ENCODE measurements at places on chromosomes 16 and 17.

DNA sequence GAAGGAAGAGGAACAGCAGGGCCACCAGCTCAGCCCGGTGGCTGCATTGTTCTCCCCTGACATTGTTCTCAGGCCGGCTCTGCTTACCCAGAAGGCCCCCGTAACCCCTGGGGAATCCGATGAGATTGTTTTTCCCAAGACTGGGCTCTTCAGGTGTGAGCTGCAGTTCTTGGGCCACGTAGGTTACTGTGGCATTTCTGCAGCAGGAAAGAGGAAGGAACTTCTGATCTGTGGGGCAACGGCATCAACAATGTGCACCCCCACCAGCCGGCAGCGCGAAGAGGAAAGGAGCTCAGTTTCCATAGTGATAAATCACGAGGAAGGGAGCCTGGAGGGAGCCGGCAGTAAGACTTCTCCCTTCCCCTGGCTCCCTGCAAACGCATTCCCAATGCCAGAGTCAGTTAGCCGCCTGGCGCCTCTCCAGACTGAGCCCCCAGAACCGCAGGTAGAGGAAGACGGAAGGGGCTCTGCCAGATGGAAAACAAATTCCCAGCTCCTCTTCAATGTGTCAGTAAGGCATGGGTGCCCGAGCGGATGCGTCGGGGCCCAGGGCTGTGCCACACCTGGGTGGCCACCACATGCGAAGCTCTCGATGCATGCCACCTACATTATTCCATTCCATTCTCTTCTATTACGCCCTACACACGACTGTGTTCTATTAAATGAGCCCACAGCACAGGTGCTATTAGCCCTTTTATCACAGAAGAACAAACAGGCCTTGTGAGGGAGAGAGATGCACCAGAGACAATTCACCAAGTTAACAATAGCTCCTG lies 21.5 kb upstream of the PECAM1 start:
- no peak for DNase-seq

DNA sequence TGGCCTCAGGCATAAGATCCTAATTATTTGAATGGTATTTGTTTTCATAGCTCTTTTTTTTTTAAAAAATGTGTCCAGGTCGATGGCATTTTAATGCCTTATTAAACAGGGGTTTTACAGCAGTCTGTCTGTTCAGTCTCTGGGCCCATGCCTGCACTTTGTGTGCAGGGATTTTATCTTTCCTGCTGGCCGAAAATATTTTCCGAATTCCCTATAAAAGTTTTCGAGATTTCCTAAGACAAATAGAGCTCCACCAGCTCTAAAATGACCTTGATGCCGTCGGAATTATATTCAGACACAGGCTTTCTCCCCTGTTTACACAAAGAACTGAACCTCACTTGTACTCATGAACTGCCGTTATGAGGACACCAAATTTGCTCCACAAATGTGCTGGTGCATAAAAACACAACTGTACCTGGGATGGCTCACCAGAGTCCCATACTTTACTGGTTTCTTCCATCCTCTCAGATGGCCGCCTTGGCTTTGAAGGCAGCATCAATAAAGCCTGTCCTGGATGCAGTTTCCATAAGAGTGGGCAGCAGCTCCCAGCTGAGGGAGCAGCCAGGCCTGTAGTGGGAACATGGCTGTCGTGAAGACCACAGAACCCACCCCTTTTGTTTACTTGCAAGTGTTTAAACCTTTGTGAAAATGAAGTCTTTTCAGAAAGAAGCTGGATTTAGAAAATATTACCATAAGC lies 44.9 kb downstream of the TBX4 start:
- no peak for DNase-seq

GRCh38 chr17:15942207-15942833 lies 2.6 kb upstream of the ADORA2B start:
- no peak for DNase-seq

DNA sequence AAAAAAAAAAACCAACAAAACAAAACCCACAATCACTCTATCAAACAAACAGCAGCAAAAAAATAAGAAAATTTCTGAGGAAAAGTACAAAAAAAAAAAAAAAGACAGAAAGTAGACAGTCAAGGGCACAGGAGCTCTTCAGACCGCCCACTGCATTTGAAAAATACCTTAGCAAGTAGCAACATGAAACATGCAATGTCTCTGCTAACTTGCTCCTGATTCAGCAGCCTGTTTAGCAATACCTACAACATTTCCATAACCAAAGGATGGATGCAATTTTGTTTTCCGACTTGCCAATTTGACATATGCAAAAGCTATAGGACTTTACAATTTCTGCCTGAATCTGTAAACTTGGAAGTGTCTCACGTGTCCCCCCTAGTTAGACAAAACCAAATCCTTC lies 57.4 kb downstream of the SYNRG start:
- DNase-seq, result no peak
